ENCODE measurements at places on chromosomes 7 and 10. TPM values are rescaled to one million over a fixed set of nuclear protein-coding genes. Genes with fewer than 3 reads are reported as not detected.

The NEUROG3 gene
- polyA plus RNA-seq: not detected

The GIMAP8 gene
- 7.3 TPM for polyA plus RNA-seq

The C10orf53 gene
- polyA plus RNA-seq: not detected

The C7orf33 gene
- polyA plus RNA-seq: 1.5 TPM

The AZGP1 gene
- polyA plus RNA-seq: 1.2 TPM

The HECTD2 gene
- polyA plus RNA-seq: 14.1 TPM

The PTN gene
- polyA plus RNA-seq: 52.2 TPM
